SW 1271 (cell line): ENCODE measurements at places on chromosomes 2 and 18.

- no peak for DNase-seq
These were observed 25.3 kb upstream of the RPL31 start for GRCh38 chr2:100976645-100977391.

GRCh38 chr2:220104871-220105351, 477.5 kb downstream of the SLC4A3 start:
- no peak for DNase-seq

DNA sequence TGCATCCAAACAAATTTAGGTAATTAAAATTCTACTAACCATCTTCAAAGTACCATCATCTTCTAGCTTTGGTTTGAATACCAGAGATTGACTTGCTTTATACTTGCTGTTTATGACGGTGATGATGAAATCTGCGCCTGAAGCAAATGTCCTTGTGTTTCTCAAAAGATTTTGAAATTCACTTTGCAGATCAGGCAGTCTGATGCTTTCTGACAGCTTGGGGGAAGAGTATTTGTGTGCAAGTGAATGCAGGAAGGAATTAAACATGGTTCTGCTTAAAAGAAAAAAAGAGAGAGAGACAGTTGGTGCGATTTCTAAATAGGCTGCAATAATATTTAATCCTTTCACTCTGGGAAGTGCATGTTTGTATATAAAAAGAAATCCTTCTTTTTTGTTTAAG, 29.6 kb downstream of the CSRNP3 start:
- DNase-seq, result no peak

- no peak for DNase-seq
These were observed 88.6 kb downstream of the FAM168B start for GRCh38 chr2:131004446-131005209.

DNA sequence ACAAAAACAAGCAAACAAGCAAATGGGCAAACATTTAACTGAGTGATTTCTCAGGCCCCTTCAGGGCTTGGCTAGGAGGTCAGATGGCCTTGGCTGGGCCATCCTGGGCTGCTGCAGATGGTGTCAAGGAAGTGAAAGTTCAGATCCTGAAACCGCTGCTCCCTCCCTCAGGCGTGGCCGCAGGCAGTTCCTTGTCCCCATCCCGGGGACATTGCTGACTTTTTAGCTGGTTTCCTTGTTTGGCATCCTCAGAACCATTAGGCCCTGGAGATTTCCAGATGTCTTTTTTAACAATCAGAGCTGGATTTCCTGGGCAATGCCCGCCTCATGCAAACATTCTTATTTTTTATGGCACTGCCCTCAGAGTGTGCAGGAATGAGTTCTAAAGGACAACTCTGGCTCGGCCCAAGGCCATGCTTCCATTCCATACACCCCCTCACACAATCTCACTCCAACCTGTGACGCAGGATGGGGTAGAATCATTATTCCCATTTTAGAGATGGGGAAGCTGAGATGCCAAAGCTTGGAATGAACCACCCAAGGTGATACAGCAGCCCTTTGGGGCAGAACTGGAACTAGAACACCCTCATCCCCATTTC, 86.1 kb upstream of the ZCCHC2 start:
- no peak for DNase-seq

DNA sequence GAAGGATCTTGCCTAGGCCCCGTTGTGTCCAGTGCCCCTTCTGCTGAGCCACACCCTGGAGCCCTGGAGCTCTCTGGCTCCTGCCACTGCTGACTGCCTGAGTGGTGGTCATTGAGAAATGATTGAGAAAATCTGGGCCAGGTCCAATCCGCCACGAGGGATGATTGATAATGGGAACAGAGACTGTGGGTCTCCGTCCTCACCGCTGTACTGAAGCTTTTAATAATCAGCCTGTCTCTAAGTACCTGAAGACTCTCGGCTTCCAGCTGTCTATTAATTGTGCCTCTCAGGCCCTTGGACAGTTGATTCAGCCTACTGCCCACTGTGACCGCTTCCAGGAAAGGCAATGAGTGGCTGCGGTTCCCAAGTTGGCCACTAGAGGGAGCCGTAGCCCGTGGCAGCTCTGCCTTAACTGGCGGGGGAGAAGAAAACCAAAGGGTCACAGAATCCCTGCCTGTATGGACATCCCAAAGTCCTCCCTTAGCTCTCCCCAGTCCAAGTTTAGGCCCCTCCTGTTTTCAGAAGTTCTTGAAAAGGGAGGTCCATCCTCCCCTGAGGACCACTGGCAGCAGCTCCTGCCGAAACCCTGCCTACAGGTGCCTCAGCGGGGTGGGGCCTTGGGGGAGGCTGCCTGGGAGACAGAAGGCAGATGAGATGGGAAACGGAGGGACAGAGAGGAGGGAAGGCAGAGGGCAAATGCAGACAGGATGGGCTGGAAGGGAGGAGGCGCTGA, 213.6 kb downstream of the TNS1 start:
- no peak for DNase-seq
